ENCODE measurements at places on chromosomes 7 and 10.

DNA sequence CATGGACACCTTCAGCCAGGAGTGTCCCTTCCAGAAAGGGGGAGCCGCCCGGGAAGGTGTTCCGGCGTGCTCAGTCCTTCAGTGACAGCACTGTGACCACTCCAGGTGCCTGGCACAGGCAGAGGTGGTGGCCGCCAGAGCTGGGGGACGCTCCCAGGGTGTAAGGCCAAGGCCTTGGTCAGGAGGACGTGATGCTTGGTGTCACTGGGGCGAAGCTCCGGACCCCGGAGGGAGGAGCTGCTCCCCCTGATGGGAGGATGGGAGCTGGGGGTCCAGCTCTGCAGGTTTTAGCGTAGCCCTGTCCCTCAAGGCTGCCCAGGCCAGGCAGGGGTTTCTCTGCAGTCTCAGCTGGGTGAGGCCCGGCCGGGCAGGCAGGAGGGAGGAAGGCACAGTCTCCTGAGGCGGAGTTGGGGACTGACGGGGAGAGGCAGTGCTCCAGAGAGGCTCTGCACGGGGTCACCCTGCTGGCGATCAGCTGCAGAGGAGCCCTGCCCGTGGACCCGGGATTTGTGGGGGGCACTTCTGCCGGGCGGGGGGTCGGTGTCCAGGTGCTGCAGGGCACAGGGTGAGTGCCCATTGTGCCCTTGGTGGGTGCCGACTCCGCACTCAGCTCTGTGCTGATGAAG is 56.5 kb upstream of the DNAJB6 start:
- no peak for DNase-seq

- no peak for DNase-seq
These were observed 155.3 kb upstream of the ZMIZ1 start for GRCh38 chr10:78913219-78914059.

- DNase-seq = no peak
These were observed 100.5 kb downstream of the ADRA2A start for GRCh38 chr10:111177379-111177778.

- DNase-seq = no peak
These were observed 51.3 kb upstream of the NFE2L3 start for GRCh38 chr7:26100406-26101339.
